ENCODE measurements at places on chromosomes 11 and 22.
A peak's percentile ranks its signal among the peaks of the same experiment; 100 is the strongest.

DNA sequence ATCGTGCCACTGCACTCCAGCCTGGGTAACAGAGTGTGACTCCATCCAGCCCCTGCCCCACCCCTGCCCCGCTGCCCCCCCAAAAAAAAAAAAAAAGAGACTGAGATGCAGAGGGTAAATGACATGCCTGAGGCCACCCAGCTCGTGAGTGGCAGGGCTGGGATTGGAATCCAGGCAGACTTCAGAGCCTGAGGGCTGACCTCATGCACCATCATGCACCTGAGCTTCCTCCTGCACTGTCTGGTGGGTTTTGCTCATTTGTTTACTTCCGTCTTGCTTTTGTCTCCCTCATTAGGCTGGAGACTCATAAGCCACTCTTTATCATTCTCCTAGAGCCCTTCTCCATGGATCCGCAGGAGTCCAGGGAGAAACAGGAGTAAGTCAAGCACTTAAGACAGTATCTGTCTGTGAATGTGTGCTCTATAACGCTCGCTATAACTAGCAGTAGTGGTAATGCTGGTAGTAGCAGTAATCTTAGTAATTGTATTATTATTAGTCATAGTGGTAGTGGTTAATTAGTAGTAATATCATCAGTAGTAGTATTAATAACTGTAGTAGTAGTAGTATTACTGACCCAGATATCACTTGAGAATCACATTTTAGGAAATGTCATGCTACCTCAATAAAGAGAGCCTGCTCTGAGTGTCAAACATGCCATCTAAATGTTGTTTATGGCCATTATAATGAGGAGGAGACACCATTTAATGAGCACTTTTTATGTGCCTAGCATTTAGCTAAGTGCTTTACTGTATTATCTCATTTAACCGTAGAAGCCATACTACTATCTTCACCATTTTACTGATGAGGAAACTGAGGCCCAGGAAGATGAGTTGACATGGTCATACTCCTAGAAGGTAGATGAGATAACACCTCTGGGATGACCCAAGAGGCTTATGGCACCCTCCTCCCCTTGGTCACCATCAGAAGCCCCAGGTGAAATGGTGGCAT lies 85.0 kb downstream of the NAT10 start:
- DNase-seq: no peak

- no peak for DNase-seq
Observed at GRCh38 chr22:33853200-33854097, 66.8 kb downstream of the LARGE1 start.

- DNase-seq: no peak
Observed at GRCh38 chr22:46636221-46637002, 16.2 kb downstream of the GRAMD4 start.

GRCh38 chr11:59267736-59268475 lies 55.2 kb upstream of the MPEG1 start:
- no peak for DNase-seq

GRCh38 chr22:50544078-50544745 lies 1.5 kb upstream of the KLHDC7B start:
- peak; percentile 69 for DNase-seq

DNA sequence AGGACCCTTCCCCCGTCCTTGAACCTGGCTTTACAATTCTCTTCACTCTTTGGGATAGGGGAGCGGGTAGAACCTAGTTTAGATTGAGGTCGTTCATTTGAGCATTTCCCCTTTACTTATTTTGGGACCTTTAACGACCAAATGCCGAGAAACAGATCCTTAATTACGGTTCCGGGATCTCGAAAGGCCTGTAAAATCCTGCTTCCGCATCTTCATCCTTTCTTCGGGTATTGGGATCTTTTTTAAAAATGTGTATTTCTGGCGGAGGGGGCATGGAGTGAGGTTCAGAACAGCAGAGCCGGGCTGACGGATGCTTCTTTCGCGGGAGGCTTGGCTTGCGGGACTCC lies 395 bp upstream of the HIPK3 start:
- no peak for DNase-seq

- no peak for DNase-seq
Observed at GRCh38 chr11:115300660-115301428, 203.4 kb downstream of the CADM1 start.

DNA sequence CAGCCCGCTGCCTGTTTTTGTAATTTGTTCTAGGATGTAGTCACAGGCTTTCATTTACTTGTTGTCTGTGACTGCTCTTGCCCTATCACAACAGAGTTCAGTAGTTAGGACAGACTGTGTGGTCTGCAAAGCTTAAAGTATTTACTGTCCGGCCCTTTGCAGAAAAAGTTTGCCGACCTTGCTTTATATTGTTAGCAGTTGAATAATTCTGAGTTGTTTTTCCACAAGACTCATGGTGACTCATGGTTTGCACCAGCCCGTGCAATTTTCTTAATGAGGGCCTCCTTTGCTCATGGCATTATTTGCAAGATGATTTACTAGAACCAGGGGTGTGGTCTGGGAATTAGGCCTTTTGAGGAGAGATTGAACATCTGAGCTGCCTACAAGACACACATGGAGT lies 110.6 kb downstream of the SCN3B start:
- DNase-seq: no peak

DNA sequence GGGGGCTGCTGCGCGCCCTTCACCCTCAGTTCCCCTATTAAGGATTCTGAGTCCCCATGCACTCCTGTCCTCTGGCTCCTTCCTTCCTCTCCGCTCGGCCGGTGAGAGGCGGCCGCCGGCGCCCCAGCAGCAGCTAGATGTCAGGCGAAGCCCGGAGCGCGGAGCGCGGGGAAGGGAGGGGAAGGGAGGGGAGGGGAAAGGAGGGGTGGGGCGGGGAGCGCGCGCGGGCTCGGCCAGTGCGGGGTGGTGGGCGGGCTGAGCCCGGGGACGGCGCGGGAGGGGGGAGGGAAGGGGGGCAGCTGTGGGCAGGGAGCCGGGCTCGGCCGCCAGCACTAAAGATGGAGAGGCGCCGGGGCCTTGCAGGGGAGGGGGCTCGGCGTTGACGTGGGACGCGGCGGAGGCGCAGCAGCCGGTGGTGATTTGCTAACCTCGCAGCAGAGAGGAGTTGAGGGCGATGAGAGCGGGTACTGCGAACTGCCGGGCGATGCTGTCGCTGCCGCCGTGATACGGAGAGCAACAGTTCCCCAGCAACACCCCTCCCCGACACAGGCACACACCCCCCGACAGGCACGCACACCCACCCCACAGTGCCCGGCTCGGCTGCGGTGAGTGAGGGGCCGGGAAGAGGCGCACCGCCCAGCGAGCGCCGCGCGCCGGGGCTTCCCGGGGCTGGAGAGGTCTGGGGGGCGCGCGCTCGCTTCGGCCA lies at the start of gene ZBTB16:
TSS of gene ZBTB16 (plus strand) at position 434 of the 706 bp plus-strand sequence. CDS start 3,590 bp downstream, outside the sequence.
- peak; percentile 49 for DNase-seq

DNA sequence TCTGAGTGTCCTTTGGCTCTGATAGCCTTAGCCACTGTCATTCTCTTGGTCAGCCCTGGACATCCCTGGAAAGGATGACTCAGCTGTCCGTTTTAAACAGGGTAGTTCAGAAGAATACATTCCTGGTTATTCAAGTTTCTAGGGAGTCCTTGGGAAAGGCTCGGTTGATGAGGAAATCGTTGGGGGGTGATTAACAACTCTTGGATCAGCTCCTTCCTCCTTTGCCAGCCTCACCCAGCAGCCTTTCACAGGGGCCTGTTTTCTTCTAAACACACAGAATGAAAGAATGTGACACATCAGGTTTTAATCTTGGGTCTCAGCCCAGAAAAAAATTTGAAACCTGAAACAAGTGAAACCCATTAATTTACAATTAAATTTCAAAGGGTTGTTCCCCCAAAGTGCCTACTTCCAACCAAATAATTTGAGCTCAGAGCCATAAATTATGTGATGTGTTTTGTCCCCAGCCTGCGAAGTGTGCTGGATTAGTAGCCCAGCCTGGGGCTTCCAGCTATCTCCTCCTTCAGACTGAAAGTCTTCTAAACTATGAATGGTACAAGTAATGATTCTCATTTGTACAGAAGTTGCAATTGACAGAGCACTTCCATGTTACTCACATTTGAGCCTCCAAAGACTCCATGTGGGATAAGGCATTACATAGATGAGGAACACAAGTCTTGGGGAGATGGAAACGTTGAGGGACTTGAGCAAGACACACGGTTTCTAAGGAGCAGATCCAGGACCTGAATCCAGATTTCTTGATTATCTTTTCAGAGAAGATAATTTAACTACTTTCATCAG lies 19.3 kb upstream of the MRGPRX2 start:
- DNase-seq: no peak

DNA sequence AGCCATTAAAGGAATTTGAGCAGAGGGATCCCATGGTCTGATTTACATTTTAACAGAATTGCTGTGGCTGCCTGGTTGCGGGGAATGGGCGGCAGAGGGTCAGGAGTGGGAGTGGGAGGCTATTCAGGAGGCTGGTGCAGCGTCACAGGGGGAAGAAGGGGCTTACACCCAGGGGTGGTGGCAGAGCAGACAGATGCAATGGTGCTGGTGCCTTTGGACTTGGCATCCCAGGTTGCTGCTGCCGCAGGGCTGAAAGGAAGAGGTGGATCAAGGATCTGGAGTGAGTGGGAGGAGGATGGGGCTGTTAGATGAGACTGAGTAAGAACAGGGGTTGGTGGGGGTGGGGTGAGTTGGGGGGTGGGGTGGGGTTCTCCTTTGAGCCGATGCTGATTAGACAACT lies 38.5 kb downstream of the GRIK4 start:
- no peak for DNase-seq

DNA sequence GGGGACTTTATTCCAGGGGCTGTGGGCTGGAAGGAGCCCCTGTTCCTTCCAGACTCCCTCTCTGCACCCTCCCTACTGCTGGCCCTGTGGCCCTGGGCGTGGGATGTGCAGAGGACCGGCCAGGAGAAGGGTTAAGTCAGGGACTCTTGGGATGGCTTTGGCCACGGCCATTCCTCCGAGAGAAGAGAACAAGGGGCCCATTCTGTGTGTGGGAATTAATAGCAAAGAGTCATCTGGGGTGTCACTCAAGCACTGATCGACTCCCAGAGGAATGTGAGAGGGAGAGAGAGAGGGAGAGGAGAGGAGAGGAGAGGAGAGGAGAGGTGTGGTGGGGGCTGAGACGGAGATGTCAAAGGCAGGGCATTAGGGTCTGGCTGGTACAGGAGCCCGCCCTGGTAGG lies 14.2 kb upstream of the SOX10 start:
- DNase-seq: no peak

DNA sequence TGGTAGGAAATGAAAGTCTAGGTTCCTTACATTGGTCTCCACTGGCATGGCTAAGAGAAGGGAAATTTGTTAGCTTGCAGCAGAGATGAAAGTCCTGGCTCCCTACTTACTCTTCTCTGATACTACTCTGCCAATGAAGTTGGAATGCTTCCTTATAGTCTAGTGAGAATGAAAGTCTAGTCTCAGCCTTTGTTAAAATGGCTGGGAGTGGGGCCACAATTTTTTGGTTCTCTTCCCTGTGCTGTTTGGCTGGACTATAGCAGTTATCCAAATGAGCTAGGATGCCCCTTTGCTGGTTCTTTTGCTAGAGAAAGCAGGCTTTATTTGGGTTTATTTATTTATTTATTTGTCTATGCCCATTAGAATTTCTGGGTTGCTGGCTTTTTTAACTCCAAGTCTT lies 414.3 kb downstream of the AASDHPPT start:
- DNase-seq: no peak

- no peak for DNase-seq
Observed at GRCh38 chr11:60992842-60993409, 21.4 kb downstream of the CD6 start.

GRCh38 chr11:88164320-88164719 lies 10.9 kb downstream of the RAB38 start:
- no peak for DNase-seq

DNA sequence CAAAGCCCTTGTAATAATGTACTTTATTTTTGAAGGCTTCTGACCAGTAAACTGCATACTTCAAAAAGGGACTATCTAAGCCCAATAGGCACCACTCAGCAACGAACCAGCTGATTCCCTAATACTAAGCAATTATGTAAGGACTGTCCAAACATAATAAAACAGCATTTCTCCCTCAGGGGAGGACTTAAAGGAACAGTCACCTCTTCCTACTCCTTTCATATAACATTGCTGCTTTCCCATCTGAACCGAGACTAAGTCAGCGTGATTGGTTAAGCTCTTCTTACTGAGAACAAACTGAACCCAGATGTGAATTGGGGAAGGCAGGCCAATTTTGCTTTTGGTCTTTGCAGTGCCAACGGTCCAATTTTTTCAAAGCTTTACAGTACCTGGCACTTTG lies 420.0 kb downstream of the METTL15 start:
- DNase-seq: no peak

DNA sequence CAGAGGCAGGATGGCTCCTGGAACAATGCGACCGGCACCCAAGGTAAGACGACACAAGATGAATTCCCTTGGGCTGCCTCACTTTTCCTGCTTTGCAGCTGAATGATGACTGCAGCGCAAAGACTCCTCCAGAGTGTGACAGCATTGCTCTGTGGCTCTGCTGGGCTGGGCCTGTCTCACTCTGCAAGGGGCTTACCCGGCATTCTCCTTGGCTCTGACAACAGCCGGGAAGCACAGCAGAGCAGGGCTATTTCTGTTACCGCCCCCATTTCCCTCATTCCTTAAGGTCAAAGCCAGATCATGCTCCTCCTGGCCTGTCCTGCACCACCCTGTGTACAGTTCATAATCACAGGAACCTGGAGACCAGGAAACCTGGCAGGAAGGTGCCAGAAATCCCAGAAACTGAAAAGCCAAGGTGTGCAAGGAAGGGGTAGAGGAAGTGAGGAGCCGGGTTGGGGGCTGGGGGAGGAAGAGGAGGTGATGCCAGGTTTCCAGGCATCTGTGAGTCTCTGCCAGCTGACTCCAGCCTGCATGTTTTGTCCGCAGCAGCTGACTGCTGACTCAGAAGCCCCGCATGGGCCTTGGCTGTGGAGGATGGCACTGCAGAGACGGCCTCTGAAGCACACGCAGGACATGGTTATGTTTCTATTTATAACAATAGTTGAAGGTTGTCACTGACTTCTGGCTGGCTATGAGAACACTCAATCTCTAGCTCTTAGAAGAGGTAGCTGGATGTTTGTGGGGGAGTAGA lies 113.6 kb downstream of the MICAL3 start:
- no peak for DNase-seq

GRCh38 chr11:81658722-81659121 lies 1074.9 kb downstream of the FAM181B start:
- no peak for DNase-seq

DNA sequence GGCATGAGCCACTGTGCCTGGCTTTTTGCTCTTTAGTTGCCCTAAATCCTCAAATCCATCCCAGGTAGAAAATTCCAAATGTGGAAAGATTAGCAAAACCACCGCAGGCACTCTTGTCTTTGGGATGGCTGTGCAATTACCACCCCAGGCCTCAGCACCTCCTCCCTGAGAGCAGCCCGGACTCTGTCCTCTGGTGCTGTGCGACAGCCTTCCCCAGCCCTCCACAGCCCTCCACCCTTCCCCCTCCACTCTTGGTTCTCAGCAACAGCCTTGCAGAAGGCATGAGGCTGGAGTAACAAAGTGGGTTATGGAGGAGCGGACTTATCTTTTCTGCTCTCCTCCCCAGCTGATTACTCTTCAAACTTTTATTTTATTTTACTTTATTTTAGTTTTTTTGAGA lies 44.7 kb upstream of the YWHAH start:
- DNase-seq: no peak

GRCh38 chr11:31326470-31327148 lies 42.9 kb downstream of the DCDC1 start:
- no peak for DNase-seq
